ENCODE measurements at places on chromosomes 16 and 17.

DNA sequence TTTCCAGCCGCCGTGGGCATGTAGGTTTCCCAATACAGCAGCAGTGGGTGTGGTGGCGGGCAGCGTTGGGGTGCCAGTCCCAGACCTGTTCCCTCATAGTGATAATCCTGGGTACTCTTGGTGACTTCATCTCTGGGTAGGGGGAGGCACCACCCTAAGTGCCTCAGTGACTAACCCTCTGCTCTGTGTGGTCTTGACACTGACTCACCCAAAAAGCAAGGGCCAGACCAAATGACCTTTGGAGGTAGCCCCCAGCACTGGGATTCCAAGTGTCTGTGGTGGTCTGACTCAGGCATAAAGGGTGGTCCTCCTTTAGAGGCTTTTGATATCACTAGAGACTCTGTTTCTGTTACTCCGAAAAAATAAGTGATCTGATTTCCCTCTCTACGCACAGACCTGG is 908 bp downstream of the CALB2 start:
- DNase-seq = no peak

DNA sequence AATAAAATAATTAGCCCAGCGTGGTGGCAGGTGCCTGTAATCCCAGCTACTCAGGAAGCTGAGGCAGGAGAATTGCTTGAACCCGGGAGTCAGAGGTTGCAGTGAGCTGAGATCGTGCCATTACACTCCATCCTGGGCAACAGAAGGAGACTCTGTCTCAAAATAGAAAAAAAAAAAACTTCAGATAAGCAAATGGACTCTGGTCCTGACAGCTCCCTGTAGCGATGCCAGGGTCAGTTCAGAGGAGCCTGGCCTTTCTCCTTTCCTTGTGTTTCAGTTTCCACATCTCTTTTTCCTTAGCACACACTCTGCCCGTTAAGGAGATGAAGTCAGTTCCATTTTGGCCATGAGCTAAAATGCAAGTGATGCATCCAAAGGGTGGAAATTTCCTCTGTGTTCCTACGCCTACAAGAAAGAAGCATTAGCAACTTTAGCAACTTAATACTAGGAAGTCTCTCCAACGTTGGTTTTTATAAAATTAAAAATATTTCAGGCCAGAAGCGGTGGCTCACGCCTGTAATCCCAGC is 11.6 kb upstream of the GRB2 start:
- no peak for DNase-seq

GRCh38 chr17:61160789-61161445 is 238.7 kb upstream of the TBX2 start:
- DNase-seq = no peak

DNA sequence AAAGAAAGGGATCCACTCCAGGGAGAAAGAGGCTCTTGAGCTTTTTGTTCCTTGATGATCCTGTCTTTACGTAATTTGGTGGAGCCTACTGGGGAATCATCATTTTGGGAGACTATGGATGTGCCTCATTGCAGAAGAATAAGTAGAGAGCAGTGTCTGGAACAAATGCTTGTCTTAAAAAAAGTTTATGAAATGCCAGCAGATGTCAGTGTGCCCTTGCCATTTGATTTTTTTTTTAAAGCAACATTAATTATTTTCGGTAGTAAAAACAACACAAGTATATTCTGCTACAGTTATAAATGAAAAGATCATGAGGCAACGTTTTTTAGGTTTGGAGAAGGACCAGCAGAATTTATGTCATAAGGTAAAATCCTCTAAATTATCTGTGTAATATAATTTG is 934.8 kb upstream of the EEF2KMT start:
- no peak for DNase-seq

- no peak for DNase-seq
Measured at GRCh38 chr16:53761962-53762703, 58.2 kb downstream of the FTO start.

DNA sequence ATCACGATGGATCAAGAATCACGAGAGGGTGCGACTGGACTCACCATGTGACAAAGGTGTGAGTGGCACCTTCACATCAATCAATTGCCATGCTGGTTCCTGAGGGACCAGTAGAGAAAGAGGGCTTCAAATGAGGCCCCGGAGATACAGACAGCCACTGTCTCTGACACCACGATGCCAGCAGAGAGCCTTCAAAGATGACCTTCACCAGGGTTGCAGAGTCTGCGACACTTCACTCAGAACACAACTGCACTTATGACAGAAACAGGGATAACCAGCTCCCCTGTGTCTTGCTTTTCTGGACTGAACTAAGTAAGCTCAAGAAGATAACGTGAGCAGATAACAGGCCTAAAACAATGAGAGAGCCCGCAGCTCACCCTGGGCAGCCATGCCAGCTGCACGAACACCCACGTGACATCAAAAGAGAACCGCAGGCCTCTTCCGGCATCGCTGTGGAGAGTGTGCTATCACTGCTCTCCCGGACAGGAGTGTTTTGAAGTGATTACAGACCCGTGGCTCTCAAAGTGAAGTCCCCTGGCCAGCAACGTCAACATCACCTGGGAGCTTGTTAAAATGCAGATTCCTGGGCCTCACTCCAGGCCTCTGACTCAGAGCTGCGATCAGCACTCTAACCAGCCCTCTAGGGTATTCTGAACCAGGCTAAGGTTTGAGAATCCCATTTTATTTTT is 36.4 kb downstream of the KLHDC4 start:
- DNase-seq = no peak

- DNase-seq = no peak
Measured at GRCh38 chr16:71436473-71436872, 5.4 kb downstream of the TLE7 start.

DNA sequence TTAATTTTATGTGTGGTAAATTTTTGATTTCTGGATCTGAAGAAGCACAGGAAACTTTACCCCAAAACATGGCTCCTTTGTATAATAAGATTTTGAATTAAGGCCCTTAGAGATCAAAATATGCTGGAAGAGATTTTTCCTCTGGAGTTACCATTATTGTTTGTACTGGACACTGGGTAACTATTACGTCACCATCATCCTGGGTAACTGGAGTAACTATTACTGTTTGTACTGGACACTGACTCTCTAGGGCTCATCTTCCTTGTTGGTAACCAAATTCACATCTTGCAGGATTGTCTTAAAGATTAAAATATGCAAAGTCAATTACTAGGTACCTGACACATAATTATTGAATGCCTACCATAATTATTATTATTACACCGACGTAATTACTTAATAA is 593.8 kb upstream of the GOT2 start:
- no peak for DNase-seq

- DNase-seq = no peak
Measured at GRCh38 chr16:55651841-55652824, 3.7 kb upstream of the SLC6A2 start.

- DNase-seq = no peak
Measured at GRCh38 chr16:56872863-56873391, 7.9 kb downstream of the SLC12A3 start.

- DNase-seq = peak; percentile 78
Measured at GRCh38 chr16:67184995-67185650, 1.4 kb upstream of the MATCAP1 start.

- DNase-seq = no peak
Measured at GRCh38 chr17:17098551-17099179, 56.4 kb downstream of the MPRIP start.

- DNase-seq = peak; percentile 58
Measured at GRCh38 chr16:1363501-1364041, 11.8 kb downstream of the GNPTG start.

DNA sequence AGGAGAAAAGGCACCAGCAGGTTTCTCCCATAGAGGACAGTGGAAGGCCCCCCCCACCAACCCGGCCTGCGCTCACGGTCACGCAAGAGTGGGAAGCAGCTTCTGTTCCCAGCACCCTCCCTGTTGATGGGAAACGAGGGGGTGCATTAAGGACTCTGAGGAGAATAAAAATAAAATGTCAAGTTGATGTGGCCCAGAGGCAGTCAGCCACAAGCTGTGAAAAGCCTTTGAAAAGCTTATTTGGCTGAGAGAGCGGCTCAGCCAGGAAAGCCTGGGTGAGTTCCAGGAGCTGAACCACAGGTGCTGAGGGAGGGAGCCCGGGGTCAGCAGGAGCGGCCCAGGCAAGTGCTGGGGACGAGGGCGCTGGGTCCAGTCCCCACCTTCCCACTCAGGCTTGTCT is 26.9 kb upstream of the SPATA32 start:
- no peak for DNase-seq

DNA sequence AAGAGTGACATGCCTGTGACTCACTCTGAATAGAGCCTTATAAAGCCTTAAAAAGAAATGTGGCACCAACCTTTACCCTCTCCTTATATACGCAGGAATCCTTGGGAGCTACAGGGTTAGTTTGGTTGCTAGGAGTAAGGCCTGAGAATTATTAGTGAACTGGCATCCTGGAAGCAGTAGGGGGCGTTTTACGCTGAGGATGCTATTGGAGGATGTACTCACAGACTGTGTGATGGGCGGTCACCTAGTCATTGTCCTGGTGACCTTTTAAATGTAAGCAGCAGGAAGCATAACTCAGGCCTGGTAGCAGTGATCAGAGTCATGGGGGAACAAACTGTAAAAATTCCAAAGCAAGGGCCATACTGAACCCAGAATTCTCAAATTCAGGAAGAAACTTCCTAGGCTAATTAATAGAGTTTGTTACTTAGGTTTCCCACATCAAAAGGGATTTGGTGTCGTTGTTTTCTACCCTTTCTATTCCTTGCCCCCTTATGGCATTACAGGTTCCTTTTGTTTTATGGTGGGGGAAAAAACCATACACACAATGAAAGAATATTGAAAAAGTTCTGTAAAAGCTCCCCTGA is 153.8 kb downstream of the SNX11 start:
- no peak for DNase-seq

GRCh38 chr16:78436846-78437245 is 337.4 kb downstream of the WWOX start:
- DNase-seq = no peak

- DNase-seq = no peak
Measured at GRCh38 chr17:16197276-16197675, 18.1 kb downstream of the NCOR1 start.

- no peak for DNase-seq
Measured at GRCh38 chr16:53626161-53626560, 77.5 kb downstream of the RPGRIP1L start.

DNA sequence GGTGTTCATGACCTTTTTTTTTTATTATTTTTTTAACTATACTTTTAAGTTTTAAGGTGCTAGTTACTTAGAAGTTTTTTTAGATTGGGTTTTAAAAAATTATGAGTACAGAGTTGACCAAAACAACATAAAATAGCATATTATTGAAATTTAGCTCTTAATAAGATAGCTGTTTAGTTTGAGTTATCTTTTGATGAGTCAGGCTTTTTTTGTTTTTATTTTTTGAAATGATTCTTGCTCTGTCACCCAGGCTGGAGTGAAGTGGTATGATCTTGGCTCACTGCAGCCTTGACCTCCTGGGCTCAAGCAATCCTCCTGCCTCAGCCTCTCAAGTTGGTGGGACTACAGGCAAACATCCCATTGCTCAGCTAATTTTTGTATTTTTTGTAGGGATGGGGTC is 13.6 kb downstream of the ZNF750 start:
- DNase-seq = no peak

DNA sequence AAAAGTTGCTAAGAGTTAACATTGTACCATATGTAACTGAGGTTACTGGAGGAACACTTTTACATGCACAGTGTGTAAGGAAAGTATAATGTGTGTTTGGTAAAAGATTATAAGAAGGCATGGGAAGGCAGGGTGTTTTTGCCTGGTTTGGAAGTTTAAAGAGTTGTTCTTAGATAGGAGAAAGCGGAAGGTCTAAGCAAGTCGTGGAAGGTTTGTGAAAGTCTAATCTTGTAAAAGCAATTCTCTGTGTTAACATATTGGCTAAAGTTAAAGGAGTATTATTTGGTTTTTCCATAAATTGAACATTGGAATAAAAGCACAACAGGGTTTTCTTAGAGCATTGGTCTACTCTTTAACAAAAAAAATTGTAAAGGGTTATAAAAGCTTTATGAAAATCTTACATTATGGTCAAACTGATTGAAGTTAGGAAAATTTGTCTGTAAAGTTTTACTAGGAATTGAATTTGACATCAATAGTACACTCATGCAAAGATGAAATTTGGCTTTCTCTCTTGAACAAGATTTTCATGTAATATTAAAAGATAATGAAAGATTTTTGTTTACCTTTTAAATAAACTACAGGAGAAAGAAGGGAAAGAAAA is 4.7 kb upstream of the CANT1 start:
- no peak for DNase-seq

- DNase-seq = no peak
Measured at GRCh38 chr17:57436565-57436964, 180.2 kb downstream of the MSI2 start.

DNA sequence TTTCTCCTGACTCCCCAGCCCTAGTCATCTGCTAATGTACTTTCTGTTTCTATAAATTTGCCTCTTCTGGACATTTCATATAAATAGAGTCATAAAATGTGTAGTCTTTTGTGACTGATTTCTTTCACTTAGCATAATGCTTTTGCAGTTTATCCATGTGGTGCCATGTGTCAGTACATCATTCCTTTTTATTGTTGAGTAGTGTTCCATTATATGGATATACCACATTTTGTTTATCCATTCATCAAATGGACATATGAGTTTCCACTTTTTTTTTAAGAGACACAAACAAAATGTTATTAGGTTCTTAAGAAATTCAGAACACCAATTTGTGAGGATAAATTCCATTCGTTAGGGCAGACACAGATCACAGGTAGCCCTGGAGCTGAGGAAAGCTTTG is 11.0 kb downstream of the DBF4B start:
- DNase-seq = no peak

DNA sequence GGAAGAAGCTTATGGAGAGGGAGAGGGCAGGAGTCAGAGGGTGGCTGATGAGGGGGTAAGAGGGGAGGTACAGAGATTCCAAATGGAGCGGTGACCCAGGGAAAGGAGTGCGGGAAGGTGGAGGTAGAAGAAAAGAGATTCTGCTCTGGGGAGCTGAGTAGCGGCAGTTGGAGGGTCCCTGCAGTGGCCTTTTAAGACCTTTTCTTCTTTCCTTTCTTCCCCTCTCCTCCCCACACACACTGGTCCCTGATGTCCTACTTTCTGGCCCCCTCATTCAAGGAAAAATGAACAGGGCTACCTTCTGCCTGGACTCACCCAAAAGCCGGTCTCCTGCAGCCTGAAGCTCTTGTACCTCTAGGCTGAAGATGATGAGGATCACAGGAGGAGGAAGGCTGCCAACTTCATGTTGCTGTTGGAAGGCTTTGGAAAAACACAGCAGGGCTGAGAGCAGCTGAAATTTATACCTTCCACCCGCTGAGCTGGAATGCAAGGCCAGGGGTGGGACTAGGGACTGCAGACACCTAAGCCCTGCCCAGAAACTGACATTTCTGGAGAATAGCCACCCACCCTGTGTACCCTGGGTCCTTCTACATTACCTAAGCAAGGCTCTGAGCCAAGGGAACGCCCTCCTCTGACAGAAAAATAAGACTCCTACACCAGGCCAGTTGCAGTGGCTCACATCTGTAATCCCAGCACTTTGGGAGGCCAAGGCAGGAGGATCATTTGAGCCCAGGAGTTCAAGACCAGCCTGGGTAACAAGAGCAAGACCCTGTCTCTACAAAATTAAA is 9.4 kb upstream of the HEATR6 start:
- DNase-seq = no peak

GRCh38 chr16:10940501-10941079 is 1.7 kb downstream of the DEXI start:
- no peak for DNase-seq

- no peak for DNase-seq
Measured at GRCh38 chr17:31596382-31597323, 205.2 kb downstream of the RAB11FIP4 start.

GRCh38 chr17:45963889-45964288 is 35.2 kb upstream of the STH start:
- no peak for DNase-seq

- no peak for DNase-seq
Measured at GRCh38 chr17:51155416-51155815, 2.1 kb downstream of the NME1 start.

- DNase-seq = no peak
Measured at GRCh38 chr16:56258508-56259424, 67.5 kb downstream of the GNAO1 start.

All from naive thymus-derived CD4-positive, alpha-beta T cell (primary cell).